ENCODE measurements at places on chromosomes 16 and 17.

GRCh38 chr17:63826468-63827001 is 696 bp upstream of the PSMC5 start:
- no peak for DNase-seq

DNA sequence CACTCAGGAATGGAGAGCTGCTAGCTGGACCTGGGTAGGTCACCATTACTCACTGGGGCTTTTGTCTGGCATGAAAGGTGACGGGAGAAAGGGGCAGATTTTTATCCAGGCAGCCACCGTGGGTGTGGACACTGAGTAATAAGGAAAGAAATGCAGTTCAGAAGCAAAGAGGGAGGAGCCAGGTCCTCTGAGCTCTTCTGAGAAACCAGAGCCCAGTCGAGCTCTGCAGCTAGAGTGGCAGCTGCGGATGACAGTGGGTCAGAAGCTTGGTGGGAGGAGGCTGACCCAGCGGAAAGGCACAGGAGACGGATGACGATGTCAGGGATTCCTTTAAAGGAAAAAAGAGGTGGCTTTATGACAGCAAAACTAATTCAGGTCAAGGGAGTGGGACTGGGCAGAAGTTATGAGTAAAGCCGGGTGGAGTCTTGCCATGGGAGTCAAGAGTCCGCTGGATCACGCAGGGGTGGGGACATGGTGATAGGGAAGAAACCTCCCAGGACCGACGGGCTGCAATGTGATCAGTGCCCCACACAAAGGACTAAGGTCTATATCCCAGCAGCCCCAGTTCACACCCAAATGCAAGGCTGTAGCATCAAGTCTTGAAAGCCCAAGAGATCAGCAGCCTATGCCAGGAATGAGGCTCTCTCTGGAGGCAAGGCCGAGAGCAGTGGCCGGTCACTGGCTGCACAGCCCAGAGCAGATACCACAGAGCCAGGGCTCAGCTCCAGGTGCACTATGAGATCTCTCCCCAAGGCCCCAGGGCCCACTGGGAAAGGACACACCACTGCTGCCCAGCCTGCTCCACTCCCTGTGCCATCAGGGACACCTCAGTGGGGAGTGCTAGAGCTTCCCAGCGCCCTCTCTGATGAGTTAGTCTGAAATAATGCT is 6.3 kb upstream of the MNT start:
- peak; percentile 42 for DNase-seq

- no peak for DNase-seq
Observed at GRCh38 chr16:73355981-73356380, 308.1 kb upstream of the ZFHX3 start.

DNA sequence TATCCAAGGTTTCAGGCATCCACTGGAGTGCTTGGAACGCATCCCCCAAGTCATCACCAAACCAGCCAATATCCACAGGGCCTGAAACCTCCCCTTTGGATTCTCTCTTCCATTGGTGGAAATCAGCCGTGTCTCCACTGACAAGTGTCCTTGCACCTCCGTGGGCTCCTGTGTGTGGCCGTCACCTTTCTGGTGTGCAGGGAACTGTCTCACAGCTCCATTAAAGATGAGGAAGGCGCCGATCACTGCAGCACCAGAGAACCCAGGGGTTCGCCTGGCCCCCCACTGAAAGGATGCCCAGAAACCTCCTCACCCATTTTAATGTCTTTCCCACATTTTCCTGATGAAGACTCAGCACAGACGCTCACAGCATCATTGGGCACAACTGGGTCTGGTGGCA is 17.8 kb upstream of the METRNL start:
- DNase-seq, result no peak

DNA sequence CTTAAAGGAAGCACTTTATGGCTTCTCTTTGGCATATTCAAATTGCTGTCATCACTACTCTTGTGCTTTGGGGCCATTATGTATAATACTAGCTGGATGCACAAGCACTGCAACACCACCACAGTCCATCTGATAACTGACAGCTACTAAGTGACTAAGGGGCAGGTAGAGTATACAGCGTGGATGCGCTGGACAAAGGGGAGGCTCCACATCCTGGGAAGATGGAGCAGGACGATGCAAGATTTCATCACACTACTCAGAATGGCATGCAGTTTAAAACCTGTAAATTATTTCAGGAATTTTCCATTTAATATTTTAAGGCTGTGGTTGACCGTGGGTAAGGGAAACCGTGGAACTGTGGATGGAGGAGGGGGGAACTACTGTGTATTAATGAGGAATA is 25.0 kb downstream of the MPRIP start:
- no peak for DNase-seq

DNA sequence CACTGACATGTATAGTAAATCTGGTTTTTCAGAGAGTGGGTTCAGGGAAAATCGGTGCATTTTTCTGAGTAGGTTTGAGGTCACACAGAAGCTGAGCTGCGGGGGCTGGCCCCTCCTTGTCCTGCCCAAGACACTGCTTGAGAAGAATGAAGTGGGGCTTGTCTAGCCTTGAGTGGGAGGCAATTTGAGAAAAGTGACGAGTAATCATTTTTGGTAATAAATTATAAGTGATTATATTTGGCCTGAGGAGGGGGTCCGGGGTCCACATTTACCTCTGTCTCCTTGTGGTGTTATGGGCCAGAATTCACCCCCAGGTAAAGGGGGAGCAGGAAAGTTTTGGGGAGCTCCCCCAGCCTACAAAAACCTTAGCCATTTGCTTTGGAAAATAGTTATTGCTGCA is 28.1 kb downstream of the WFDC1 start:
- DNase-seq, result no peak

DNA sequence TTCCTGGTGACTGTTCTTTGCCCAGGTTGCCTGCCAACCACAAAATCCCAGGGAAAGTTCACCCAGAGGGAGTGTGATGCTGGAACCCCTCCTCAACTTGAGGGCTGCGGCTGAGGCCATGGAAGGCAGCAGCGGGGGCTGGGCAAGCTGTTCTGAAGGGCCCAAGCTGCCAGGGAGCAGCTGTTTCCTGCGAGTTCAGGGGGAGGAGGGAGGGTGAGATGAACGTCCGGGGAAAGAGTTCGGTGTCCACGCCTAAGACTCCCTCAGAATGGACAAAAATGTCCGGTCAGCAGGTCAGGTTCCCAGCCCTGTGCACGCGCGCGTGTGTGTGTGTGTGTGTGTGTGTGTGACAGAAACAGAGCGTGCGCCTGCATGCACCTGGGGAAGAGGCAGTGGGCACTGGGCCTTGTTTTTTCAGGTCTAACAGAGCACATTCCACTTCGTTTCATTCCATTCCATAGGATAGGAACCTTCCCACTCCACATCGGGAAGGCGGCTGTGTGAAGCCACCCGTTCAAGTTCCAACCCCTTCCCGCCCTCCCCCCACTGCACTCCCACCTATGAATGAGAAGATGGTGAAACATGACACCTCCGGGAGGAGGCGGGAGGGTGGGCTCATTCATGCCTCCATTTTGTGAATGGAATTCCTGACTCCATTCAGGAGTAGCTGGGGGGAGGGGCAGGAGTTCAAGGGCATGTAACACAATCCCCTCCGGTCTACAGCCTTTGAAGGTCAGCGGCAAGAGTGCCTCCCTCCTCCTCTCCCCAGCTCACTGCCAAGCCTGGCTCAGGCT is 15.7 kb downstream of the ETV4 start:
- DNase-seq, result no peak

DNA sequence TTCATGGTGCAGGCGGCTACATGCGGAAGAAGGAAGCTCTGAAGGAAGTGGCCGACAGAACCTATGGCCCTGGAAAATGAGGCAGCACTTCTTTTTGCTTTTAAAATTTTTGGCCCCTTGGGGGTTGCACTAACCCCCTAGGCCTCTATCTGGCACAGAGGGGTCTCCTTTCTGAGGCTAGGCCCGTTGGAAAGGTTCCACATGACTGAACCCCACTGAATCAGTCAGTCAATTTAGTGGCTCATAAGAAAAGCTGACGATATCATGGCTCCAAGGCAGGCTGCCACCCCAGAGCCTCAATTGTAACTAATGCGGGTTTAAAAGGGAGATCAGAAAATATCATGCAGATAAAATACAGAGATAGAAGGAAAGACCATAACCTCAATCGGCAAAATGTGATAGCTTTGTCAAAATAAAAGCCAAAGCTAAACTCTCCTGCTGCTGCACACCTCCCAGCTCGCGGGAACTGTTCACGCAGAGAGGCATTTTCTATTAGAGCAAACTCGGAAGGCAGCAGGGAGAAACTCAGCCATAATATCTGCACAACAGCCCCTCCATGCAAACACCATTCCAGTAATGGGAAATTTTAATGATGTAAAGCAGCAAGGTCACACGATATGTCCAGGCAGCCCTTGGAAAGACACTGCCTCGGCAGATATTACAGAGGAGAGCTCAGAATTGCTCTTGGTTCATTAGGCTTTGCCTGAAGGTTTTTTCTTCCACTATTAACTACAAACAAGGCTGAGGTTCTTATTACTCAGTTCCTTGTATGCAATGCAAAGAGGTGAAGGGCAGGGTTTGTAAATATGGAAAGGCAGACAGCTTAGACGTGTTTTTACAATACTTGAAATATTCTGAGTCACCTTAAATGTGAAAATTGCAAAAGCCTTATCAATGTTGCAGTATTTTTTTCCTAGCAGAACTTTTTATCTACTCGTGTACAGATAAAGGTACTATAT is 200.4 kb upstream of the PMFBP1 start:
- no peak for DNase-seq

DNA sequence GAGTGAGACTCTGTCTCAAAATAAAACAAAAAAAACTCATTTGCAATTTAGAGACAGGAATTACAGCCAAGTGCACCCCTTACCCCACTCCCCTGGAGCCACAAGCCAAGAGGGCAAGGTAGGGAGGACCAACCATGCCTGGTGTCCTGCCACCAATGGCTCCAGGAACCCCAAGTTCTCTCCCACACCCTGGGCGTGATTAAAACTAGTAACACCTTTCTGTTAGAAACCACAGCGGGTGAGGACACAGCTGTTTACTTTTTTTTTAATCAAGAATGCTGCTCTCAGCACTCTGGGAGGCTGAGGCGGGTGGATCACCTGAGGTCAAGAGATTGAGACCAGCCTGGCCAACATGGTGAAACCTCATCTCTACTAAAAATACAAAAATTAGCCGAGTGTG is 38.1 kb downstream of the ANKRD11 start:
- no peak for DNase-seq

DNA sequence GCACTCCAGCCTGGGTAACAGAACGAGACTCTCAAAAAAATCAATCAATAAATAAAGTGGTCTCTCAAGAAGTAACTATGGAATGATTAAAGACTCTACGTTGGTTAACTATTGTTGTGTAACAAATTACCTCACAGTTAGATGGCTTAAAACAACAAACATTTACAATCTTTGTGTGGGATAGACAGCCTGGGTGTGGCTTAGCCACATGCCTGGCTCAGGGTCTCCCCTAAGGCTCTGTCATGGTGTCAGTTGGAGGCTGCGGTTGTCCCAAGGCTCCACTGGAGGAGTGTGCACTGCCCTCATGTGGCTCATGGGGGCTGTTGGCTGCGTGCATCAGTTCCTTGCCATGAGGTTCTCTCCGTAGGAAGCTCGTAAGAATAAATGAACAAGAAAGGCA is 294.5 kb downstream of the SNX29 start:
- DNase-seq, result no peak

GRCh38 chr17:39607057-39607850 is 466 bp downstream of the NEUROD2 start:
- DNase-seq, result no peak
